ENCODE measurements at places on chromosomes 2 and 18.

GRCh38 chr2:100013892-100014677, 128.3 kb downstream of the AFF3 start:
- H3K4me1 ChIP-seq, result no peaks in the 10 kb centered on the region
- no peaks in the 10 kb centered on the region for H3K36me3 ChIP-seq
- no peak overlapping the region for H3K4me3 ChIP-seq
- H3K27ac ChIP-seq, result no peak overlapping the region
- no peak for DNase-seq

DNA sequence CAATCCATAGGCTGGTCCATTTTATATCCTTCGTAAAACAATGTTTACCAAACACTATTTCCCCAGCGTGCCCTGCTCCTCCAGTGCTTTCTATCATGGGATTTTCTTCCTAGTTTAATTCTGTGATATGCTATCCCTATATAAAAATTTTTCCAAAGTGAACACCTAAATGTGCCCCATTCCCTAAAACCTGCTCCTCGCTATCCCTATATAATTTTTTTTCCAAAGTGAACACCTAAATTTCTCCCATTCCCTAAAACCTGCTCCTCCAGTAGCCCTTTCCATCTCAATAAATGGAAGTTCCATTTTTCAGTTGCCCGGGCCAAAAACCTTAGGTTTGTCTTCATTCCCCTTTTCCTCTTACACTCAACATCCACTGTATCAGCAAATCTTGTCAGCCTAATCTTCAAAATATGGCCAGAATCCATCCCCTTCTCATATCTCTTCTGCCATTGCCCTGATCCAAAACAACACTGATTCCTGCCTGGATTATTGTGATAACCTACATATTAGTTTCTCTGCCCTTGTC, 26.1 kb downstream of the APOB start:
- H3K4me1 ChIP-seq, result no peaks in the 10 kb centered on the region
- H3K27me3 ChIP-seq, result no peaks in the 10 kb centered on the region
- no peak for DNase-seq
- H3K4me3 ChIP-seq, result no peak overlapping the region

- no peaks in the 10 kb centered on the region for H3K27me3 ChIP-seq
- no peaks in the 10 kb centered on the region for H3K4me1 ChIP-seq
Measured at GRCh38 chr2:19635951-19636510, 265.8 kb downstream of the TTC32 start.

DNA sequence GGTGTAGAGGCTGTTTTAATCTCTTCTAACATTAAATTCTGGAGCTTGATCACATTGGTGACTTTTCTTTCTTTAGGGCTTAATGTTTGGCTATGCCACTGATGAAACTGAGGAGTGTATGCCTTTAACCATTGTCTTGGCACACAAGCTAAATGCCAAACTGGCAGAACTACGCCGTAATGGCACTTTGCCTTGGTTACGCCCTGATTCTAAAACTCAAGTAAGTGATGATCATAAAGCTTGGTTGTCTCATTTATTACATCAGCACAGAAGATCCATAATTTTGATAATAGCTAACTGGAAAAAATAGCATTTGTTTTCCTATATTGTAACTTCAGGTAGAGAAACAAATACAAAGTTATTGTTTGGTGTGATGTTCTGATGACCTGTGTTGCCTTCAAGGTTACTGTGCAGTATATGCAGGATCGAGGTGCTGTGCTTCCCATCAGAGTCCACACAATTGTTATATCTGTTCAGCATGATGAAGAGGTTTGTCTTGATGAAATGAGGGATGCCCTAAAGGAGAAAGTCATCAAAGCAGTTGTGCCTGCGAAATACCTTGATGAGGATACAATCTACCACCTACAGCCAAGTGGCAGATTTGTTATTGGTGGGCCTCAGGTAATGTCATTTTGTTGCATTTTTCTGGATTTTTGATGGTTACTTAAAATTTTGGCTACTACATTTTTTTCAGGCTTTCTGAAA, 2.9 kb downstream of the MAT2A start:
- no peaks in the 10 kb centered on the region for H3K27me3 ChIP-seq
- H3K36me3 ChIP-seq, result peaks cover 80% of the 10 kb centered on the region
- peaks cover 38% of the 10 kb centered on the region for H3K4me1 ChIP-seq
- H3K4me3 ChIP-seq, result peak overlapping the region; percentile 97
- no peak overlapping the region for H3K27ac ChIP-seq

- H3K36me3 ChIP-seq, result no peaks in the 10 kb centered on the region
- H3K4me1 ChIP-seq, result no peaks in the 10 kb centered on the region
- H3K4me3 ChIP-seq, result no peak overlapping the region
- DNase-seq, result no peak
Measured at GRCh38 chr2:36415381-36416022, 59.9 kb downstream of the CRIM1 start.

DNA sequence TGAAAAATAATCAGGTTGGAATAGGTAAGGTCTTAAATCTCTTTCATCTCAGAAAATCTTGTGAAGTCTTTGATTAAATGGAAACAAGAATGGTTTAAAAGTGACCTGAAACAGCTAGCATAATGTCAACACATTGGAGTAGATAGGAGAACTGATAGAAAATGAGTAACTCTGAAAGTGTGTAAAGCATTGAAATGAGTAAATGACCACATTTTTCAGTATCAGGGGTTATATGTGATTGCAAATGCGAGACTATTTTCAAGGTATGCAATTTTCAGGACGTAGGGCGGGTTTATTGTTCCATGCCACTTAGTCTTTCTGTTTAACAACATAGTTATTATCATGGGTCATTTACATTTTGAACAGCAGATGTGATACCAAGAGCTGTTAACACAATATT, 1383.2 kb downstream of the LRP1B start:
- H3K27me3 ChIP-seq, result no peaks in the 10 kb centered on the region
- H3K36me3 ChIP-seq, result no peaks in the 10 kb centered on the region
- H3K4me1 ChIP-seq, result no peaks in the 10 kb centered on the region
- H3K27ac ChIP-seq, result no peak overlapping the region

GRCh38 chr2:169741-170140, 94.1 kb downstream of the SH3YL1 start:
- no peaks in the 10 kb centered on the region for H3K4me1 ChIP-seq
- no peaks in the 10 kb centered on the region for H3K36me3 ChIP-seq

DNA sequence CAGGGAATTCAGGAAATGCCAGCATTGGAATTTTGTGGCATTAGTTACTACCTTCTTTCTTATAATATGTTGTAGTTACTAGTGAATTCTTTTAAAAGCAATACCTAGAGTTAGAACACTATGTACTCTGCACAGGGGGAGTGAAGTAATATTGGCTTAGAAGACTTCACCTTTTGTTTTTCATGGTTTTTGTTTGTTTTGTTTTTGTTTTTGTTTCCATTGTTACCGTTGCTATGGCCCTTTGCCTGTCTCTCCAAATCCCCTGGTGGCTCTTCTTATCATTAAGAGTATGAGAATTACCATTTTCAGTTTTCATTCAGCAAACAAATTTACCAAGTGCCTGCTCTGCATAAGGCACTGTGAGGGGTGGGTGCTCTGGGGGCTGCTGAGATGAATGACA, 160.1 kb downstream of the HAUS1 start:
- no peaks in the 10 kb centered on the region for H3K27me3 ChIP-seq
- no peak for DNase-seq
- H3K4me3 ChIP-seq, result no peak overlapping the region
- H3K36me3 ChIP-seq, result peaks cover 74% of the 10 kb centered on the region

- DNase-seq, result peak; percentile 63
- H3K36me3 ChIP-seq, result no peaks in the 10 kb centered on the region
- peak overlapping the region; percentile 30 for H3K27ac ChIP-seq
- no peaks in the 10 kb centered on the region for H3K27me3 ChIP-seq
- peak overlapping the region; percentile 28 for H3K4me3 ChIP-seq
- peaks cover 62% of the 10 kb centered on the region for H3K4me1 ChIP-seq
Measured at GRCh38 chr2:39127973-39128372, 7.1 kb upstream of the SOS1 start.

DNA sequence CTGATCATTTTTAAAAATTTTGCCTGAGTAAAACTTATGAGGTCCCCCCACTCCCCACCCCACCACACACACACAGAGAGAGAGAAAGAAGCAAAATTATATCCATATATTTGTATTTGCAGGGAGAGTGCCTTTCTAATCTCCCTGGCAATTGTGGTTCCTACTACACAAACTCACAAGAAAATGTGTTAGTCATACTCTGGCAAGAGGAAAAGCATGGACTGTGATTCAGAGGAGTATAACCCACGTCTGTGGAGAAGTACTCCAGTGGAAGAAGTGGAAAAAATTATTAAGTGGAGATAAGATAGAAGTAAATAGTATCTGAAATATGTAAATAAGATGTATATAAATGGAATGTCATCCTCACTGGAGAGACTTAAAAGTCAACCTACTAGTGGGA, 114.0 kb downstream of the DSEL start:
- no peak overlapping the region for H3K4me3 ChIP-seq
- H3K36me3 ChIP-seq, result no peaks in the 10 kb centered on the region
- no peak for DNase-seq
- H3K27ac ChIP-seq, result no peak overlapping the region
- H3K27me3 ChIP-seq, result no peaks in the 10 kb centered on the region
- no peaks in the 10 kb centered on the region for H3K4me1 ChIP-seq

GRCh38 chr2:71216501-71216900, 10.4 kb downstream of the PAIP2B start:
- H3K4me1 ChIP-seq, result no peaks in the 10 kb centered on the region
- H3K27me3 ChIP-seq, result peaks cover 13% of the 10 kb centered on the region
- H3K27ac ChIP-seq, result no peak overlapping the region
- DNase-seq, result no peak
- H3K4me3 ChIP-seq, result no peak overlapping the region

Data from activated T-helper 2 cell treated with anti-CD3 and anti-CD28 coated beads, Interferon-gamma antibody, Interleukin-2, Interleukin-4, amounts not matched to agents 10 μg/mL and 5 μg/mL and 100 μg/mL, durations not matched to agents 14 hours and 24 hours and 36 hours (primary cell).